ENCODE measurements at places on chromosomes 16 and 17.
A peak's percentile ranks its signal among the peaks of the same experiment; 100 is the strongest.

DNA sequence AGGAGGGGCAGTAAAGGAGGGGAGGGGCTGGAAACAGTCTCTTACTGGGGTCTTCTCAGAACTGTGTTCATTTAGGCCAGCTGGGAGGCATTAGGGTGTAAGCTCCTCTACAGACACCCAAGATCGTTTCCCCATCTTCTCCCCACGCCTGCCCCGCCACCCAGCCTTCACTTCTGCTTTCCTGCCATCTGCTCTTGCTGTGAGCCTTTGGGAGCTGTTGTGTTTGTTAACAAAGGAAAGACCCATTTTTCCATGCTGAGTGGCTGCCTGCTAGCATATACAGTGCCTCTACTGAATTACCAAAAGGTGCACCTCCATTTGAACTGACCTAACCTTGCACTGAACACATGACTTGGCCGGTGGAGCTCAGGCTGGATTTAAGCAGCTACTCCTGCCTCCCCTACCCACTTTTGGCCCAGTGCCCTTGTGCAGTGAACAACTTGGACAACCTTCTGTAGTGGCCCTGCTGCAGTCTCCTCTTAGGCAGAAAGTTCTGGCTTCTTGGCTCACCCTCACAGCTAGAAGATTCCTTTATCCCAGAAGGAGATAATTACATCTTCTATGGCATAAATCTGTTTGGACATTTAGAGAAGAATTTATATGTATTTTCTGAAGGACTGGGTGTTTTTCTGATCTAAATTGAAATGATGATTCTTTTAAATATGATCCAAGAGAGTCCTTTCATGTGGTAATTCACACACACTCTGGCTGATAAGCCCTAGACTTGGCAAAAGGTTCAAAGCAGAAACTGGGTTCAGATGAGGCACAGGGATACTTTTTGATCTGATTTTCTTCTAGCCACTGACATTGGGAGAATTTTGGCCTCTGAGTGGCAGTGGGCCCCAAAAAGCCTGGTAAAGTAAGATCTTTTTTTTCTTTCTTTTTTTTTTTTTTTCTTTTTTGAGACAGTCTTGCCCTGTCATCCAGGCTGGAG lies 81.9 kb upstream of the HNF1B start:
- DNase-seq: peak; percentile 41

DNA sequence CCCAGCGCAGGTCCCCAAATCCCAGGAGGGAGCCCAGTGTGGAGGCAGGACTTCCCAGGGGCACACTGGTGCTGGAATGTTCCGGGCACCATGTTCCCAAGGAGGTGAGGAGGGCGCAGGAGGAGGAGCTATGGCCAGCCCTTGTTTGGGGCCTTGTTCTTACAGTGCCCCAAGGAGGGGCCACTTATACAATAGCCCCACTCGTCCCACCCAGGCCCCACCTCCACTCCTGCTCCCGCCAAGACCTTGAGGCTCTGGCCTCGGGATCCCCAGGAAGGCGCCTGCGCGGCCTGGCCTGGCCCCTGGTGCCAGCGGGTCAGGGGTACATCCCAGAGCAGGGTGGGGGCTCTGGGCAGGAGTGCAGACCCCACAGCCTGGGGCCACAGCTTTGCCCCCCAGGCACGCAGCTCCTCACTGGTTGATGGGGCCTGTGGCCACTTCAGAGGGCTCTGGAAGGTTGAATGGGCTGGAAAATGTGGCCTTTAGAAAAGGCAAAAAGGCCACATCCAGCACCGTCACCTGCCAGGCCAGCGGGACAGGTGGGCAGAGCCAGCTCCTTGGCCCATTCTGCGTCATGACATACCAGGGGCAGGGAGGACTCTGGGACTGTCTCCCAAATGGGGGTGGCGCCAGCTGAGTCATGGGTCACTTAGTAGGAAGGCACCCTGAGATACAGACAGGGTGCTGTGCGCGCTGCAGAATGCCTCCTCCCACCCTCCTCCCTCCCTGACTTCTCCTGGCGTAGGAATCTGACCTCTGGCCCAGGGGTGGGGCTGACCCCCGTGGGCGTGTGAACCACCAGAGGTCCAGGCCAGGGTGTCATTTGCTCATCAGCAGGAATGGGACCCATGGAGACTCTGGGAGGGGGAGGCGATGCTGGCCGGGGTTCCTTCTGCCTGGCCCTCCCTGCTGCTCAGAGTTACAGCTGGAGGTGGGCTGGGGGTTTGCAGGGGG lies 32.3 kb upstream of the PVALEF start:
- DNase-seq: no peak

DNA sequence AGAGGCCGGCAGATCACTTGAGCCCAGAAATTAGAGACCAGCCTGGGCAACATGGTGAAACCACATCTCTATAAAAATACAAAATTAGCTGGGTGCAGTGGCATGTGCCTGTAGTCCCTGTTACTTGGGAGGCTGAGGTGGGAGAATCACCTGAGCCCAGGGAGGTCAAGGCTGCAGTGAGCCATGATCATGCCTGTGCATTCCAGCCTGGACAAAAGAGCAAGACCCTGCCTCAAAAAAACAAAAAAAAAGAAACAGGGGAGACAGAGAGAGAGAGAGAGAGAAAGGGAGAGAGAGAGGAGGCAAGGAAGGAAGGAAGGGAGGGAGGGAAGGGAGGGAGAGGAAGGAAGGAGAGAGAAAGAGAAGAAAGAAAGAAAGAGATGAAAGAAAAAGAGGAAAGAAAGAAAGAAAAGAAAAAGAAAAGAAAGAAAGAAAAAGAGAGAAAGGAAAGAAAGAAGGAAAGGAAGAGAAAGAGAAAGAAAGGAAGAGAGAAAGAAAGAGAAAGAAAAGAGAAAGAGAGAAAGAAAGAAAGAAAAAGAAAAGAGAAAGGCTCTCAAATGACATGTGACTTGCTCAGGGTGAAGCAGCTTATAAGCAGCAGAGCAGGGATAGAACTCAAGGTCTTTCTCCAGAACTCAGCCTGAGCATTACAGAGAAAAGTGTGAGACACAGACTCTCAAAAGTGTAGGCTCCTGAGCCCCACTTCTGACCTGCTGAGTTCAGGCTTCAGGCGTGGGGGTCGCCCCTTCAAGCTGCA lies 15.5 kb downstream of the CX3CL1 start:
- no peak for DNase-seq

- DNase-seq: no peak
Measured at GRCh38 chr17:78433013-78433727, 54.7 kb downstream of the PGS1 start.

Measured in heart left ventricle (tissue), 16 donors.